ENCODE measurements at places on chromosomes 13 and 19. TPM values are rescaled to one million over a fixed set of nuclear protein-coding genes. Genes with fewer than 3 reads are reported as not detected.

Gene LAIR2
- total RNA-seq: not detected

DNA sequence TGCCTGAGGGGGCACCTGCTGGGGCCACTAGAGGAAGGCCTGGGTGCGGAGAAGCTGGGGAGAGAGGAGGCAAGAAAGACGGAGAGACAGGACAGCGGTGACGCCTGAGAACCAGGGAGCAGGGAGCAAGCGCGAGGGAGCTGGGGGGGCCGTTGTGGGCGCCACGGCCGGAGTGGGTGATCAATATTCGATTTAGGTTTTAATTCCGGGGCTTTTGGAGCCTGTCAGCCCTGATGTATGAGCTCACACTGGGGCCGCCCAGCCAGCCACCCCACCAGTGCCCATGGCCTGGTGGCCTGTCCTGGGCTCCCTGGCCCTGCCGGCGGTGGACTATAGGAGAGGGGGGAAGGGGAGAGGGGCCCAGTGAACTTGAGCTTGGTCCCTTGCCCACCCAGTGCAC, 8.7 kb upstream of the ERFL start:
- peaks cover 44% of the 10 kb centered on the region for H3K27me3 ChIP-seq
- no peaks in the 10 kb centered on the region for H3K36me3 ChIP-seq
- no peak overlapping the region for H3K4me3 ChIP-seq
- H3K27ac ChIP-seq: no peak overlapping the region
- no peaks in the 10 kb centered on the region for H3K4me1 ChIP-seq
- no peak for DNase-seq

DNA sequence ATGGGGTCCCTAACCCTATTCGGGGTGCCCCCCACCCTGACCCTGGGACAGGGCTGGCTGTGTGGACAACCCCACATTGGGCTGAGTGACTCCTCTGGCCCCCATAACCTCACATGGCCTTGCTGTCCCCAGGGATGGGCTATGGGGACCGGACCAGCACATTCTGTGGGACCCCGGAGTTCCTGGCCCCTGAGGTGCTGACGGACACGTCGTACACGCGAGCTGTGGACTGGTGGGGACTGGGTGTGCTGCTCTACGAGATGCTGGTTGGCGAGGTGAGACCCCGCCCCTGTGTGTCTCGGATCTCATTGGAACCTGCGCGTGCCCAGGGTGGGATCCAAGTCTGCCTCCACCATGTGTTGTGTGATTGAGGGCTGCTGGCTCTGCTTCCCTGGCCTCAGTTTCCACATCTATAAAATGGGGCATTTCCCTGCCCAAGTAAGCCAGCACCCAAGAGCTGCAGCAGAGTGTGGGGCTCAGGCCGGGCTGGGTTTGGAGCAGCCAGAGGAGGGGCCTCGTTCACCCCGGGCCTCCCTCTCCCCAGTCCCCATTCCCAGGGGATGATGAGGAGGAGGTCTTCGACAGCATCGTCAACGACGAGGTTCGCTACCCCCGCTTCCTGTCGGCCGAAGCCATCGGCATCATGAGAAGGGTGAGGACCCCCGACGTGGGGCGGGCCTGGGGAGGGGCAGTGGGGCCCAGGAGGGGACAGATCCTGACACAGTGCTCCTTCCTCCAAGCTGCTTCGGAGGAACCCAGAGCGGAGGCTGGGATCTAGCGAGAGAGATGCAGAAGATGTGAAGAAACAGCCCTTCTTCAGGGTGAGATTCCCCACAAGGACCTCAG, 4.9 kb downstream of the PTGER1 start:
- no peak overlapping the region for H3K4me3 ChIP-seq
- DNase-seq: no peak
- no peak overlapping the region for H3K27ac ChIP-seq
- H3K4me1 ChIP-seq: peaks cover 8% of the 10 kb centered on the region

Gene PAK4
- 18.1 TPM for total RNA-seq

GRCh38 chr13:112655913-112656312, 33.9 kb upstream of the ATP11A start:
- H3K4me1 ChIP-seq: peaks cover 12% of the 10 kb centered on the region
- no peak overlapping the region for H3K27ac ChIP-seq
- H3K36me3 ChIP-seq: no peaks in the 10 kb centered on the region
- H3K27me3 ChIP-seq: no peaks in the 10 kb centered on the region

Gene TJP3
- 0.41 TPM for total RNA-seq

Gene CFAP97D2
- not detected for total RNA-seq

DNA sequence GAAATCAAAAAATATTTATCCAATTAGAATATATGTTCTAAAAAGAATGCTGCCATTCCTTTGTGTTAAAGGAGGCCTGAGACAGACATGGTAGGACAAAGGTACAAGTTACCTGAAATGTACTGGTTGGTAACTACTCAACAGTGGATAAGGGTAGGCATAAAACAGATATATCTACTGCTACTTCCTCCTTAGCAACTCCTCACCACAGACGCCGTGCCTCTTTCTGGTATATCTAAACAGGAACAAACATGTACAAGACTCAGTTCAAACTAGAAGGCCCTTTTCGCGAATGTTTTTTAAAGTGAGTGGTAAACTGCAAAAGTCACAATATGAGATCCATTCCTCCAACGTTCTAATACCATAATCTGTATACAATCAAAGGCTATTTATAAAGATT, 86.9 kb downstream of the TBC1D4 start:
- H3K27ac ChIP-seq: no peak overlapping the region
- H3K4me3 ChIP-seq: no peak overlapping the region
- H3K36me3 ChIP-seq: no peaks in the 10 kb centered on the region
- peaks cover 27% of the 10 kb centered on the region for H3K4me1 ChIP-seq
- no peak for DNase-seq
- no peaks in the 10 kb centered on the region for H3K27me3 ChIP-seq

Gene CCDC8
- 29.6 TPM for total RNA-seq

GRCh38 chr13:41700790-41701310, 243.5 kb downstream of the RGCC start:
- peak; percentile 38 for DNase-seq
- no peaks in the 10 kb centered on the region for H3K27me3 ChIP-seq
- peak overlapping the region; percentile 5 for H3K27ac ChIP-seq
- H3K4me1 ChIP-seq: peaks cover 23% of the 10 kb centered on the region

GRCh38 chr19:2117215-2117960, 20.7 kb downstream of the IZUMO4 start:
- H3K4me3 ChIP-seq: no peak overlapping the region
- DNase-seq: no peak
- H3K27ac ChIP-seq: no peak overlapping the region

- no peak overlapping the region for H3K4me3 ChIP-seq
- H3K27me3 ChIP-seq: peaks cover 34% of the 10 kb centered on the region
These were observed 4.4 kb upstream of the LILRA5 start for GRCh38 chr19:54317108-54317964.

- H3K4me1 ChIP-seq: no peaks in the 10 kb centered on the region
- DNase-seq: no peak
- H3K36me3 ChIP-seq: no peaks in the 10 kb centered on the region
- no peaks in the 10 kb centered on the region for H3K27me3 ChIP-seq
These were observed 311.8 kb downstream of the SPRY2 start for GRCh38 chr13:80029170-80029569.

Gene ATXN8OS
- total RNA-seq: not detected
